Fibroblast of skin of back (primary cell): ENCODE measurements at places on chromosomes 5 and 9.

- DNase-seq: no peak
These were observed 25.8 kb downstream of the AFAP1L1 start for GRCh38 chr5:149297340-149298025.

DNA sequence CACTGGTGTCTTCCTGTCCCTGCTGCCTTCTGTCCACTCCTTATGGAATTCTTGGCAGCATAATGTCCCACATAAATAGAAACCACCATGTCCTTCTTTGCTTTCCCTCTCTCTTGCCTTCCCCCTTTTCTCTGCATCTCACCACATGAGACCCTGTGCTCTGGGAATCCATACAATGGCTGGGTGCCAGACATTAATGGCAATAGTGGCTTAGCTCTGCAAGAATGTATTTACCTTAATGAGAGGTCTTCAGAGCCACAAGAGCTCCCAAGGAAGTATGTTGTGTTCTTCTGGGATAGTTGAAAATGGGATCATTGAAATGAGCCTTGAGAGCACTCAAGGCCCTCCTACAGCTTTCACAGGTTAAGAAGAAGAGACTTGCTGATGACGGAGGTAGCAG is 58.7 kb downstream of the ADAMTS16 start:
- DNase-seq: no peak

DNA sequence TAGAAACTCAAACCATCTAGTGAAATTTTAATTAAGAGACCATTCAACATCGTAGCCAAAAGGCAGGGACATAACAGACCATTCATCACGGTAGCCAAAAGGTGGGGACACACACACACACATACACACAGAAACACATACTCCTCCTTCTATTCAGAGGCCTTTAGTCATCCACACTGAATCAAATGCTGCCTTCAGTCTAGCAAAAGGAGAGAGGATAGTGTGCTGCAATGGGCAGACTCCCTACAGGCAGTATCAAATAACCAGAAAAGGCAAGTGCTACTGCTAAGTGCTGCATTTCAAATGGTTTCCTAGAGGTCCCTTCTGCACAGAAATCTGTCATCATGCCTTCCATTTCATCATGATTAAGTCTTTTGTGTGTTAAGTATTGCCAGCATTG is 303.9 kb downstream of the TRIM32 start:
- DNase-seq: no peak

DNA sequence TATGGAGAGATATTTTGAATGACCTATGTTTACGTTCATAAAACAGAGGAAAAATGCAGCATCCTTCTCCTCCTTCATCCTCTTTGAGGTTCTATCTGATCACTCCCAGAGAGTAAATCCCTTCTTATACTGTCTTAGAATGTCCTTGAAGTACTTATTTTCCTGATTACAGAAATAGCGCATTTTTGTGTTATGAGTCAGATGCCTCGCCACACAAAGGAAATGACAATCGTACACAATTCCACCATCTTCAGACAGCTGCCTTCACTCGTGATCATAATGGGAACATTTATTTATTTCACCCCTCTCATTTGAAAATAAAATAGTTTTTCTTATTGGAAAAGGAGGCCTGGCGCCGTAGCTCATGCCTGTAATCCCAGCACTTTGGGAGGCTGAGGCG is 2.4 kb upstream of the GLT6D1 start:
- DNase-seq: peak; percentile 30

GRCh38 chr5:154756009-154756867 is 1.1 kb downstream of the LARP1 start:
- DNase-seq: peak; percentile 31

DNA sequence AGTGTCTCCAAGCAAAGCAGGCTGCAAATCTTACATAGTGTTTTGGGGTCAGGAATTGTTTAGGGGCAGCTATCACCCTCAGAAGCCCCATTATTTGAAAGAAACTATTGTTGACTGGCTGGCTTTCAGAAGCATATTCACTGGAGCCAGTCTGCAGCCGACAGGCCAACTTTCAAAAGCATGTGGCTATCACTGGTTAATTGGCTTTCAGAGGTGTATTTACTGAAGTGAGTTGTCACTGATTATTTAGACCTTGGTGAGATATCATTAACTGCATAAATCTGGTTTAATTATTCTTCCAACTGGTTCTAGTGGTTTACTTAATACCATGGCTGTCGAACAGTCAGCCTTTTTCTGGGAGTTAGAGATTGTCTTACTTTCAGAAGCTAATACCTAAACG is 247.0 kb downstream of the CWC27 start:
- no peak for DNase-seq

DNA sequence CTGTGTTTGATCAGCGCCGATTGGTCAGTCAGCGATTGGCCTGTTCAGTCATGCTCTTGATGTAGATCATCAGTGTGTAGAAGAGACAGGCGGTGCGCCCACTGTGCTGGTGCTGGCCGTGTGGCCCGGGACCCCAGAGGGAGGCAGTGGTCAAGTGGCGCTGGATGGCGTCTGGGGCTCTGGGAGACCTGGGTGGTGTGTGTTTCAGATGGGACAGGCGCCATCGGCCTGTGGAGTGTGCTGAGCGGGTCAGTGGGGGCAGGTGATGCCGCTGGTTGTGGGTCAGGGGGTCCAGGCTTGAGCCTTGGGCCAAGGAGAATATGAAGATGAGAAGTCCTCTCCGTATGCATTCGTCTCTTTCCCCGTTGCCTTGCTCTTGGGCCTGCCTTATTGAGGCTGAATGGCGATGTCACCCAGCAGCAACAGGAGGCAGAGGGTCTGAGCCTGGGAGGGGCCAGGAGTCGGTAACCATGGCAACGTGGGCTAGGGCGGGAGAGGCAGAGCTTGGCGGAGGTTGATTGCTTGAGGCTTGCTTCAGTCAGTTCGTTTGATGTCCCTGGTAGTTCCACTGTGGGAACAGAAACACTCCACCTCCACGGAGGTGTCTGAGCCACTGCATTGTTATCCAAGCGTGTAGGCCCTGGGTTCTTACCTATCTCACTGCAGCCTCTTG is 117.8 kb upstream of the CACNA1B start:
- DNase-seq: no peak

DNA sequence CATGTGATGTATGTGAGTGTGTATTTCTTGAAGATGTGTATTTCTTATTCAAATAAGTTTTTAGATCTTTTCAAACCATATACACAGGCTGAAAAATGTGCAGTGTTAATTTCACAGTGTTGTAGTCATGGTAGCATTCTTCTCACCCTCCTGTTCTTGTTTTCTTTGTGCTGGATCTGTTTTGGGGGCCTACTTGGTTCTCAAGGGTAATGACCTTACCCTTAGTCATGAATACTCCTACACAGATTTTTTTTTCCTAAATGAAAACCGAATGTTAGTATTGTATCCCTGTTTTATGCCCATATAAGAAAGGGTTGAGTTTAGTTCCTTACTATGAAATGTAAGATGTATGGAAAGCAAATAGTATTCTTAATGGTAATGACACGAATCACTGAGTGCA is 88.0 kb downstream of the SLC44A1 start:
- peak; percentile 80 for DNase-seq

DNA sequence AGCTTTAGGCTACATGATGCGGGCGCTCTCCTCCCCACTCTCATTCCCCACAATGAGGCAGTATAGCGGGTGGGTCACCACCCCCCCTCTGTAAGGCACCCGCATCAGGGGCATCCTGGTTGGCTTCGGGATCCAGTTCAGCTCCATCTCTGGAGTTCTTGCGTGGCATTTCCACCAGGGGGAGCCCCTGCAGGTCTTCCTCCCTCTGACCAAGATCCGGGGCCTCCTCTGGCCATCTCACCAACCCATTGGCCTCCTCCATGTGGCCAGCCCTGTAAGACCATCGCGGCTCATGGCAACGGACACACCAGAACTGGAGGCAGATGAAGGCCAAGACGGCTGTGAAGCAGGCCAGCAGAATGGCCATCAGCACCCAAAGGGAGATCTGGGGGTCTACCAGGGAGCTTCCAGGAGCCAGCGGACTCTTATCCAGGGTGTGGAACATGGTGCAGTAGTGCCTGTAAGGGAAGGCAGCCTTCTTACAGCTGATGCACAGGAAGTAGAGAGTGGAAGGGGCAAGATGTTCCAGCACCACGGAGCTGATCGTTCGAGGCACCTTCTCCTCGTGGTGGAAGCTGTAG is 77.0 kb downstream of the CYFIP2 start:
- peak; percentile 40 for DNase-seq

- DNase-seq: peak; percentile 61
These were observed 92.6 kb downstream of the OSMR start for GRCh38 chr5:38938424-38938823.

GRCh38 chr9:127093319-127094020 is 29.0 kb downstream of the ANGPTL2 start:
- no peak for DNase-seq

DNA sequence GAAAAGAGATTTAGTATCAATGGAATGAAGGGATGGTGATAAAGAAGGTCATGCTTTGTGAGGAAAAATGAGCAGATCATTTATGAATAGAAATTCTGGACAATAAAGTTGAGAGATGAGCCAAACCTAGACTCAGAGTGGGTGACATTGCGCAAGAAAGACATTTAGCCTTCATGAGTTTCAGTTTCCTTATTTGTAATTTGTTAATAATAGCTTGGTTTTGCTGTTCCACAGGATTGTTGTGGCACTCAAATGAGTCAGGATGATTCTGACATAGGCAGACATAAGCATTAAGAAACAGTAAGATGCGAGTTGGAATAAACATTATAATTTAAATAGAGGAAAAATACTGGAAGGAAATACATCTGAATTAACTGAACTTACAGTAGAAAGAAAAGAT is 34.8 kb downstream of the ITGA2 start:
- DNase-seq: peak; percentile 67

DNA sequence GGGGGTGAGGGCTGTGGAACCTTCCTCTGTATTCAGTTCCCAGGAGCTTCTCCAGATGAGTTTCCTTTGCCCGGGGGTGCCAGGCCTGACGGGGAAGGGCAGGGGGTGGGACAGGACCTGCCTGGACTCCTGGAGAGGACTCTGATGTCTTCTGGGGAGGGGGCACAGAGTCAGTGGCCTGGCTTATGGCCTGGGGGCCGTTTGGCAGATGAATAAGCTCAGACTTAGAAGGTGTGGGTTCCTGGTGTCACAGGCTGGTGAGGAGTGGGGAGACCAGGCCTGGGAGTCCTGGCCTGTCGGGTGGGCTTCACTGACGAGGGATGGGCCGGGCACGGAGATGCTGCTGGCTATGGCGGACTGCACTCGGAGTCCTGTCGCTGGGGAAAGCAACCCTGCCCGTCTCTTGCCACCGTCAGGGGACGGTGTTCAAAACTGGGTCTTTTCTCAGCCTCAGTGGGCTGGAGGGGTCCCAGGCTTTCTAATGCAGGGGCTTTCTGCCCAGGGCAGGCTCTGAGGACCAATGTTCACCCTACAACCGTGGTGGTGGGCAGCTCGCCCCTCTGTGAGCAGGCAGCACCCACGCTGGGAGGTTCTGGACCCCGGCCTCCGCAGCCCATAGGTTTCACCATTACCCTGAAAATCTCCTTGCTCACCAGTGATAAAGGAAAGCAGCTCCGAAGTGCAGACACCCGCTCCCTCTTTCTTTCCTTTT is 16.2 kb downstream of the COL5A1 start:
- DNase-seq: no peak

- DNase-seq: peak; percentile 5
These were observed 23.0 kb upstream of the SLC6A3 start for GRCh38 chr5:1468247-1468612.

- peak; percentile 25 for DNase-seq
These were observed 145.6 kb downstream of the FBXL7 start for GRCh38 chr5:15645381-15646160.

DNA sequence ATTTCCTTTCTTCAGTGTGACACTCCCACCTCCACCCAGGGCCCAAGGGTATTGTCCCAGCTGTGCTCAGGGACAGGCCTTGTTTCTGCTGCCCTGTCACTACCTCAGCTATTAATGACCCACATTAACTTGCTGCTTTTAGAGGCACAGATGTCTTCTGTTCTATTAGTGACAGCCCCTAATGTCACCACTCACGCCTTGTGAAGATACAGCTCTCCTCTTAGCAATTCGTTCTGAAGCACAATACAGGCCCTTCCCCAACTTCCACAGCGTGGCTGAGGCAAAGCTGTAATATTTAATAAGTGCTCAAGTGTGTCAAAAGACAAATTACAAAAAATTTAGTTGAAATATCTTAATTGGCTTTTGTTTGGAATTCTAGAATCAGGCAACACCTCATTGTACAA is 44.7 kb upstream of the HMGCS1 start:
- DNase-seq: no peak

DNA sequence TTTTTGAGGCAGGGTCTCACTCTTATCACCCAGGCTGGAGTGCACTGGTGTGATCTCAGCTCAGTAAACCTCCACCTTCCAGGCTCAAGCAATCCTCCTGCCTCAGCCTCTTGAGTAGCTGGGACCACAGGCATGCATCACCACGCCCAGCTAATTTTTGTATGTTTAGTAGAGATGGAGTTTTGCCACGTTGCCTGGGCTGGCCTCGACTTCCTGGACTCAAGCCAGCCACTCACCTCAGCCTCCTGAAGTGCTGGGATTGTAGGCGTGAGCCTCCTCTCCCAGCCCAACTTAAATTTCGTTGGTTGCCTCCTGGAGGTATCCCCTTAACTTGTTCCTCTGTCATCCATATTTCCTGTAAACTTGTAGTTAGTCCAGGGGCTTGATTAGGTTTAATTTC is 47.2 kb downstream of the RAB24 start:
- DNase-seq: no peak

DNA sequence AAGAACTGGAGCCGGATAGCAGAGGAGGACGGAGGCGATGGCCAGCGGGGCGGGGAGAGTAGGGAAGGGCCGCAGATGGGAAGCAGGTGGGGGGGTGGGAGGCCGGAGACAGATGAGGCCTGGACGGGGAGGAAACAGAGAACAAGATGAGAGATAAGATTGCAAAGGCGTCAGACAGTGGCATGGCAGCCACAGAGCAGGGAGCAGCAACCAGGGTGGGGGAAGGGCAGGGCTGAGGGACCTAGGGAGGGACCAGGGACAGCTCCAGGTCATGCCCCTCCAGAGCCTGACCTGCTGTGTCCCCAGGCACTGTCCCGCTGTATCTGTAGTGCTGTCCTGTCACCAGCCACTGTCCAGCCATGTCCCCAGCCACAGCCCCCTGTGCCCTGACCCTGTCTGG is 49.6 kb upstream of the LMX1B start:
- no peak for DNase-seq

- no peak for DNase-seq
These were observed 24.5 kb downstream of the MRPS30 start for GRCh38 chr5:44833249-44833648.

- no peak for DNase-seq
These were observed 147.5 kb downstream of the LURAP1L start for GRCh38 chr9:12922224-12922866.

DNA sequence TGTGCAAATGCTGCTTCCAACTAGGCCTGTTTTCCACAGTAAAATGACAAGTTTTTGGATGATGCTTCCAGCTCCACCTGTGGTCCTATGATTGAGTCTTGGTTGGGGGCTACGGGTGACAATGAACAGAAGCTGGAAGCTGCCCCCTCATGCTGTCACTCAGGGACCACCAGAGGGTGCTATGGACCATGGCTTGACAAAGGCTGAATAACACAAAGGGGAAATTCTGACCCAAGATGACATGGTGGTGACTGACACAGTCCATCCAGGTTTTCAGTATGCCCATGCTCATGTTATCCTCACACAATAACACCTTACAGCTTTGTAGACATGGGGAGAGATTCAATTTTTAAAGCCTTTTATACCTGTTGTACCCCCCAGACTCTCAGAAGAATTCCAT is 23.9 kb upstream of the SAP30L start:
- DNase-seq: peak; percentile 15
